ENCODE measurements at places on chromosomes 1 and 21. TPM values are rescaled to one million over a fixed set of nuclear protein-coding genes. Genes with fewer than 3 reads are reported as not detected.

The EPHB2 gene
- total RNA-seq: 57.6 TPM

The SPRR2B gene
- not detected for total RNA-seq

The SKI gene
- total RNA-seq: 32.2 TPM

The AURKAIP1 gene
- 27.2 TPM for total RNA-seq

The NTMT2 gene
- 0.63 TPM for total RNA-seq
